ENCODE measurements at places on chromosomes 16 and 17.

GRCh38 chr16:84138824-84139627 is 6.0 kb downstream of the HSDL1 start:
- DNase-seq: no peak

- no peak for DNase-seq
Observed at GRCh38 chr17:13636951-13637350, 35.2 kb upstream of the HS3ST3A1 start.

DNA sequence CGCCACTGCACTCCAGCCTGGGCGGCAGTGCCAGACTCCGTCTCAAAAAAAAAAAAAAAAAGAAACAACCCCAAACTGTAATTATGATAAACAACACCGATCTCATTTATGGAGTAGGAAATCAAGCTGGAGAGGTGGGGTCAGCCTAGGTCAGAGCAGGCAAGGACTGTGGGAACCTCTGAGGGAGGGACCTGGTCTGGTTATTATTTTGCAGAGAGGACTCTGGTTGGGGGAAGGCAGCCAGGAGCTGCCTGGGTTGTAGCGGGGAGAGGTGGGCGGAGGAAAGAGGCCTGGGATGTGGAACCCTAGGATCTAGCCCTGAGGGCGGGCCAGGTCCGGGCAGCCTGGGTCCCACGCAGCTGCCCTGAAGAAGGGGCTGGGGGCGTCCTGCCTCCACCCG is 10.9 kb upstream of the HS3ST6 start:
- no peak for DNase-seq

DNA sequence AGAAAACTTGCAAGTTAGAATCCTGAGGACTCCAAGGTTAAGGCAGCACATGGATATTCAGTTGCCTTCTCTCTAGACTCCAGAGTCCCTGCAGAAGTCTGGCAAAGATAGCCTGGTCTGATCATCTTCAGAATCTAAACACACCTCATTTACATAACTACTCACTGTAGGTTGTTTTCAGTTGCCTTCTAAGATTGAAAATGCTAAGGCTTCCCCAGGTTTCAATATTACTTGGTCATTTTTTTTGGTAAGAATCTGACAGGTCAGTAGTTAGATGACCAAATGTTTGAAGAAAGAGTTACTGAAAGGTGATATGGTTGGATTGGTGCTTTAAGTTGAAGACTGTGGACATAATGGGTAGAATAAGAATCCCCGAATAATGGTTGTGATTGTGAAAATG is 205.4 kb upstream of the KCNJ16 start:
- DNase-seq: no peak

DNA sequence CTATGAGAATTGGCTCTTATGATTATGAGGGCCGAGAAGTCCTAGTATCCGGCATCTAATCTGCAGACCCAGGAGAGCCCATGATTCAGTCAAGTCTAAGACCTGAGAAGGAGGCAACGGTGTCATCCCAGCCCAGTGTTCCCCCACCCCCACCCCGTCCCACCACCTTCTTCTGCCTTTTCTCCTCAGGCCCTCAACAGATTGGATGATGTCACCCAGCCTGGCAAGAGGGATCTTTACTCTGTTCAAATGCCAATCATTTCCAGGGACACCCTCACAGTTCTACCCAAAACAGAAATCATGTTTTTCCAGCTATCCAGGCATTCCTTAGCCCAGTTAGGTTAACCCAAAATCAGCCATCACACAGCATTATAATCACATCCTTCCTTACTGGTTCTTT is 10.0 kb upstream of the GAA start:
- DNase-seq: no peak

DNA sequence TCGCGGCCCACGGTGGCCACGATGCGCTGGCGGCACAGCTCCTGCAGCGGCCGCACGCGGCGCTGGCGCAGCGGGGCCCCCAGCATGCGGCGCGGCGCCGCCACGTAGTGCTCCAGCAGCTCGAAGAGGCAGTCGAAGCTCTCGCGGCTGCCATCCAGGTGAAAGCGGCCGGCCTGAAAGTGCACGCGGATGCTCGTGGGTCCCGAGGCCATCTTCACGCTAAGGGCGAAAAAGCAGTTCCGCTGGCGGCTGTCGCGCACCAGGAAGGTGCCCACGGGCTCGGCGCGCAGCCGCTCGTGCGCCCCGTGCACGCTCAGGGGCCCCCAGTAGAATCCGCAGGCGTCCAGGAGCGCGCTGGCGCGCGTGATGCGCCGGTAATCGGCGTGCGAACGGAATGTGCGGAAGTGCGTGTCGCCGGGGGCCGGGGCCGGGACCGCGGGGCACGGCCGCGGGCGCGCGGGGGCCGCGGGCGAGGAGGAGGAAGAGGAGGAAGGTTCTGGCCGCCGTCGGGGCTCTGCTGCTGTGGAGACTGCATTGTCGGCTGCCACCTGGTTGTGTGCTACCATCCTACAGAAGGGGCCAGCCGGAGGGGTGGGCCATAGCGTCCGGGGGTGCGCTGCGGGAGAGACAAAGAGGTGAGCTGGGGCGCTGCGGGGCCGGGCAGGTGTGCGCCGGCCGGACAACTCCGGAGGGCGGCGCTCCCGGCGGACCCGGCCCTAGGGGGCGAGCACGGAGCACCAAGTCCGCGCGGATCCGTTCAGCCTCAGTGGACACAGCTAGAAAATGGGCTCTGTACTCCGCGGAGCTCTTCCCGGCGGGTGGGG is 879 bp downstream of the SOCS1 start:
- peak; percentile 61 for DNase-seq

DNA sequence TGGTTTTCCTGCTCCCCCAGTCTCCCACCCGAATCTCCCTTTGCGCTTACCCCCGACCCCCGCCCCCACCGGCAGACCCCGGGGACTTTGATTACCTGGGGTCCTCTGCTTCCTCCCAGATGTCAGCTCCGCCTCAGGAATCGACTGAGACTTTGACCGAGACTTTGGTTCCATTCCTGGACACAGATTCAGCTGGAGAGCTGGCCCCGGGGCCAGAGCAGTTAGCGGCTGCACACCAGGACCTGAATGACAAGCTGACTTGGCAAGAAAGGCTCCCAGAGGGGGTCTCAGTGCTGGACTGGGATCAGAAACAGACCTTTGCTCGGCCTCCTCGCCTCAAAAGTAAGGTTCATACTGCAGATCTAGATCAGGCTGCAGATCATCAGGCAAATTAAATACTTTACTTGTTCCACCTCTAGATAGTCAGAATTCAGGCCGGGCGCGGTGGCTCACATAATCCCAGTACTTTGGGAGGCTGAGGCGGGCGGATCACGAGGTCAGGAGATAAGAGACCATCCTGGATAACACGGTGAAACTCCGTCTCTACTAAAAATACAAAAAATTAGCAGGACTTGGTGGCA is 60.3 kb upstream of the FBXO47 start:
- DNase-seq: no peak

DNA sequence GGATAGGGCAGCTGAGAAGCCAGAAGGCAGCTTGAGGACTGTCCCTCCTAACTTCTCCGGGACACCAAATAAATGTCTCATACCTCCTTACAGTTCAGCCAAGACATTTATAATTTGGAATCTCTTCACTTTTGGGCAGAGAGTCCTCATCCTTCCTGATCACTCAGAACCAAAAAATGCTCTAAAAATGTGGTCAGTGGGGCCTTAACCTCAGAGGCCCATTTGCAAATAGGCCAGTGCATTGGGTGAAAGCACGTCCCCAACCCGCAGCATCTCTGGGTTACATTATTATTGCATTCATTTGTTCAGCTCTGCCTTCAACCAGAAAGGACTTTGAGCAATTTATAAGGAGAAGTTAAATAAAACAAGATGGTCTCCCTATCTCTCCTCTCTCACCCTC is 112.4 kb upstream of the IRX3 start:
- DNase-seq: no peak

GRCh38 chr16:69544088-69544487 is 21.7 kb upstream of the NFAT5 start:
- no peak for DNase-seq

- no peak for DNase-seq
Observed at GRCh38 chr17:38324141-38324697, 19.5 kb downstream of the GPR179 start.

- no peak for DNase-seq
Observed at GRCh38 chr17:82378741-82379021, 7.1 kb downstream of the UTS2R start.

DNA sequence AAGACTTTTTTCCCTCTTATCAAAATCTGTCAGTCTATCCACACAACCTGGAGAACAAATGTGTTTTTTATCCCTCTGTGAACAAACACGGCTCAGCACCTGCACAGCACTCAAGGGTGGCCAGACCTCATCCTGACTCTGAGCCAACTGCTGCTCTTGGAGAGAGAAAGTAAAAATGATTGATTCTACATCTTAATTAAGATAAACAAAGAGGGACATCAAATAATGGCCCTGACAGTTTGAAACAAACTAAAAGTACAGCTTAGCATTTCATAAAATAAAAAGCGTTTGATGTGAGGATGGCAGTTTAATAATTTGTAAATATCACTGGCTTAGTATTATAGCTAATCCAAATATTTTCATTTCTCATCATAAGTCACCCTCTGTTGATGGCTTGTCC is 106.2 kb downstream of the SNX11 start:
- DNase-seq: no peak

- no peak for DNase-seq
Observed at GRCh38 chr17:55279788-55280187, 15.0 kb downstream of the HLF start.

DNA sequence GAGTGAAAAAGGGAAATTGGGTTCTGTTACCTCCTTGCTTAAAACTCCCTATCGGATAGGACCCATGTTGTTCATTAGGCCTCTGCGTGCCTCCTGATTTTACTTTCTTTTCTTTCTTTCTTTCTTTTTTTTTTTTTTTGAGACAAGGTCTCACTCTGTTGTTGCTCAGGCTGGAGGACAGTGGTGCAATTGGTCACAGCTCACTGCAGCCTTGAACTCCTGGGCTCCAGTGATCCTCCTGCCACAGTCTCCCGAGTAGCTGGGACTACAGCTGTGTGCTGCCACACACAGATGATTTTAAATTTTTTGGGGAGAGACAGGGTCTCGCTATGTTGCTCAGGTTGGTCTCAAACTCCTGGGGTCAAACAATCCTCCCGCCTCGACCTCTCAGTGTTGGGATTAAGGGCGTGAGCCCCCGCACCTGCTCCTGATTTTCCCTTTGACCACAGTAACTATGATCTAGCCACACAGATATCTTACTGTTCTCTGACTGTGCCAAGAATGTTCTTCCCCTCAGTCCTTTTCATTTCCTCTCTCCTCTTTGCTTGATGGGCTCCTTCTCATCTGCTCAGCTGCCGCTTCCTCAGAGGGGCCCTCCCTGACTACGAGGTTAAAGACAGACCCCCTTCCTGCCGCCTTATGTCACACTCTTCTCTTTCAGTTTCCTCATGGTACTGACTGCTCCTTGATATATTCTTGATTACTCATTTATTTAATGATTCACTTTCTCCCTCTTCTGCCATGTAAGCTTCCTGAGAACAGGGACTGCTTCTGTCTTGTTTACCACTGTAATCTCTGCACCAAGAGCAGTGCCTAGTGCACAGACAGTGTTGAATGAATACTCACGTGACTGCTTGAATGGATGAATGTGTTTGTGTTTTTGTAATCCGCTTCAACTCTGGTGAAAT is 44.3 kb downstream of the LCMT1 start:
- DNase-seq: no peak

DNA sequence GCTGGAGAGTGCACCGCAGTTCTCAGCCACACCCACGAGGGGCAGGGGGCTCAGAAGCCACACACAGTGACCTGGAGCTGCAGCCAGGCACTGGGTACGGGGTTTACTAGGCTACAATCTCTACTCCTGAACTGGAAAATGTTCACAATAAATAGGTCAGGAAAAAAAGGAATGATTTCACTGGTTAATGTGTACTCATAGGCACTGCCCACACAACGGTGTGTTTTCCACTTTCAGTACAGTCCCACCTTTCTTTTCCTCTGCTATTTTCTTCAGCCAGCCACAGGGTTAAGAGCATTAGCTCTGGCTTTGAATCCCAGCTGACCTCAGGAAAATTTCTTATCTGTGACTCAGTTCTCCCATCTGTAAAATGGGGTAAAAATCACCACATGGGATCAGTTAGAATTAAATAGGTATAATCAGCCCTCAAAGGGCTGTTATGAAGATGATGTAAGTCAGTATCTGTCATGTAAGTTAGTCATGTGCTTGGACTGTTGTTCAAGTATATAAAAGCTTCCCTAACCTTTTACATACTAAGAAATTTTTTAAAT is 35.7 kb downstream of the ZCCHC14 start:
- DNase-seq: no peak

Measured in activated T-helper 2 cell treated with anti-CD3 and anti-CD28 coated beads, Interferon-gamma antibody, Interleukin-2, Interleukin-4, amounts not matched to agents 10 μg/mL and 5 μg/mL and 100 μg/mL, durations not matched to agents 14 hours and 24 hours and 36 hours (primary cell).